ENCODE measurements at places on chromosomes 3 and 15. TPM values are rescaled to one million over a fixed set of nuclear protein-coding genes. Genes with fewer than 3 reads are reported as not detected.

Gene RTP3
- not detected for total RNA-seq

Gene FRMD5
- total RNA-seq, result 0.09 TPM

Gene MST1R
- 1.5 TPM for total RNA-seq

Gene EPHB1
- total RNA-seq, result 1.6 TPM

Gene DLL4
- total RNA-seq, result 0.33 TPM

Gene UBE2E2
- total RNA-seq, result 8.0 TPM

Gene C3orf22
- total RNA-seq, result not detected

Gene RAD51
- 67.5 TPM for total RNA-seq

Gene ATP11B
- total RNA-seq, result 87.9 TPM

Gene FSIP1
- total RNA-seq, result 0.37 TPM

Gene RHCG
- total RNA-seq, result not detected

Gene TMEM39A
- total RNA-seq, result 52.2 TPM

Gene AGTR1
- total RNA-seq, result not detected

Gene SLC28A2
- not detected for total RNA-seq

Gene HTR3E
- total RNA-seq, result not detected

Gene CPOX
- 46.4 TPM for total RNA-seq

Gene DCLK3
- total RNA-seq, result not detected

Gene GOLGA6L7
- total RNA-seq, result not detected

Gene LRRC34
- total RNA-seq, result 4.7 TPM

Gene GPR27
- 1.0 TPM for total RNA-seq

All from activated CD4-positive, alpha-beta T cell treated with anti-CD3 and anti-CD28 coated beads, Interleukin-2, amount 10 ng/mL, durations not matched to agents 24 days and 14 days (primary cell).